ENCODE measurements at places on chromosomes 3 and 15.

- DNase-seq, result no peak
These were observed 201.2 kb downstream of the FEZF2 start for GRCh38 chr3:62172199-62172598.

DNA sequence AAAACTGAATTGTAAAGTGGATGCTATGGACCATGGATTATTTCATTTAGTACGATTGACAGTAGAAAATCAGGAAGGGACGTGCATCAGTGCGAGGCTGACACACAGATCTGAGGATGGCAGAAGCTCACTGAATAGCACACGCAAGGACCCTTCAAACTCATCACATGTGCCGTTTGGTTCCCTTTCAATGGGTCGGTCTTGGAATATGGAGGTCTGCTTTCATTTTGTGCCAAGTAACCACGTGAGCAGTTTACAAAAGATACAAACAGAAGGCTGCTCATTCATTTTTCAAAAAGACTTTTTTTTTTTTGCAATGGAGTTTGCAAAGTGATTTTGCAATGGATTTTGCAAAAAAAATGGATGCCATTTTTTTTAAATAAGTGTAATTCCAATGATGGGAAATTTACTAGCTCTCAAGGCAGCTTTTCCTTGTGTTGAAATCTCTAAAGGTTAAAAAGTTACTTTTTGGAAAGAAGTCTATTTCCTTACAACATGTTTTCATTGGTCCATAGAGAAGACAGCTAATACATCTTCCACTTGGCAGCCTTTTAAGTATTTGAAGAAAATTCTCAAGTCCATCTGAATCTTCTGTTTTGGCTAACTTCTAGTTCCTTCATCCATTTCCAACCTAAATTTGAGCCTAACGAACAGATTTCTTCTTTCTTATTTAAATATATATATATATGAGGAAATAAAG is 392.3 kb upstream of the TPRG1 start:
- no peak for DNase-seq

GRCh38 chr15:65105038-65105437 is 10.0 kb downstream of the UBAP1L start:
- DNase-seq, result no peak

GRCh38 chr3:143924522-143925285 is 46.9 kb upstream of the DIPK2A start:
- no peak for DNase-seq

DNA sequence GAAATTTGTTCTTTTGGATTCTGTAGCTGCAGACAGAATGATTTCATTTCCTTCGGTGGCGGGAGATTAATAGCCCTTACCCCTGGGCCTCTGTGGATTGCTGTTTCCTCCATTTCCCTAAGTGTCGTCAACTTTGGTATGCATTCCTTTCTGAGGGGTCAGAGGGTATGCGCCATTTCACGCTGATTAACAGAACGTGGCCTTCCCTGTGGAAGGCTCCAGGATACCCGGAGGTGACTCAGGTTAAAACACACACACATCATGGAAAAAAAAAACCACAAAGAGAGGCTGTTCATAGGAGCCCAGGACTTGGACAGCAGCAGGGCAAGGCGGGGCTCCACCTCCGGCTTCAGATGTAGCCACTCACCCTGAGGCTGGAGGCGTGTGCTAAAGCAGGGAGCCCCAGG is 51.9 kb downstream of the EPHB1 start:
- DNase-seq, result no peak

DNA sequence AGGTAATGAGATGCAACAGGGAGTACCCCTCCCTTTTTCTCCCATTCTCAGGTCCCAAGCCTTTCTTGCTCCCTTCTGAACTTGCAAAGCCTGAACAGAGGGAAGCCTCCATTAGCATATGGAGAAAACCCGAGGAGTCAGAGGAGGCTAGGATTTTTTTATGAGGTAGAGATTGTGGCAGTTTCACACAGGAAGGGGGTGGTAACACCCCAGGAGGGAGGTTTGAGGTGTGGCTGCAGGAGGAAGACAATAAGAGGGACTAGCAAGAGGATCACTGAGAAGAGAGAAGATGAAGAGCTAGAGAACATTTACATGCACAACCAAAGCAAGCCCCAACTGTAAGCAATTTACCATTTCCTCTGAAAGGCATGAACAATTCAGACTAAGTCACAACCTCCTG is 322.7 kb downstream of the SV2B start:
- DNase-seq, result no peak

DNA sequence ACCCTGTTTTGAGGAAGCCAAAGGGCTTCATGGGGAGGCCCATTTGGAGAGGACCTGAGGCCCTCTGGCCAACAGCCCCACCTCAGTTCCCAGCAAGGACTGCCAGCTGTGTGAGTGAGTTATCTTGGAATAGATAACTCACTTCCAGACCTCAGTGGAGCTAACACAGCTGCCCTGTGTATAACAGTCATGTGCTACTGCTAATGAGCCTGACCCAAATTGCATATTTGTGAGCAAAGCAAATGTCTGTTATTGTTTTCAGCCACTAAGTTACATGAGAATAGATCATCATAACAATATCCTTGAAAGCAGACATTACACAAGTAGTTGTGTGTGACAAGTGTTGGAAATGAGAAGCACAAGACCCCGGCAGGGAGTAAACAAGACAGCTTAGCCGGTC is 355.8 kb downstream of the MCTP2 start:
- no peak for DNase-seq

DNA sequence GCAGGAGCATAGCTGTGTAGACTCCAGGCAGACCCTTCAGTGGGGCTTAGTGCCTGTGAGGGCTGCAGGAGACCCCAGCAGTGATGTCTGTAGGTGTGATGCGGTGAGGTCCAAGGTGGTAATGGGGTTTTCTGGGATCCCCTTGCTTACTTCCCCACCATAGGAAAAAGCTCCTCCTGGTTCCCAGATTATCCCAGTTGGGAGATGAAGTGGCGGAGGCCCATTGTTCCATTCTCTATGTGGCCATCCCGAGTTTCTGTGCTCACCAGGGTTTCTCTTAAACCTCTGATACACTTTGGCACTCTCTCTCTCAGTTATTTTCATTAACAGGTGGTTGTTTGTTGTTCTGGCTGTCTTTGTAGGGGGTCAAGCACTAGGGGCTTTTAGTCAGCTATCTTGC is 146.7 kb upstream of the IGF1R start:
- no peak for DNase-seq

DNA sequence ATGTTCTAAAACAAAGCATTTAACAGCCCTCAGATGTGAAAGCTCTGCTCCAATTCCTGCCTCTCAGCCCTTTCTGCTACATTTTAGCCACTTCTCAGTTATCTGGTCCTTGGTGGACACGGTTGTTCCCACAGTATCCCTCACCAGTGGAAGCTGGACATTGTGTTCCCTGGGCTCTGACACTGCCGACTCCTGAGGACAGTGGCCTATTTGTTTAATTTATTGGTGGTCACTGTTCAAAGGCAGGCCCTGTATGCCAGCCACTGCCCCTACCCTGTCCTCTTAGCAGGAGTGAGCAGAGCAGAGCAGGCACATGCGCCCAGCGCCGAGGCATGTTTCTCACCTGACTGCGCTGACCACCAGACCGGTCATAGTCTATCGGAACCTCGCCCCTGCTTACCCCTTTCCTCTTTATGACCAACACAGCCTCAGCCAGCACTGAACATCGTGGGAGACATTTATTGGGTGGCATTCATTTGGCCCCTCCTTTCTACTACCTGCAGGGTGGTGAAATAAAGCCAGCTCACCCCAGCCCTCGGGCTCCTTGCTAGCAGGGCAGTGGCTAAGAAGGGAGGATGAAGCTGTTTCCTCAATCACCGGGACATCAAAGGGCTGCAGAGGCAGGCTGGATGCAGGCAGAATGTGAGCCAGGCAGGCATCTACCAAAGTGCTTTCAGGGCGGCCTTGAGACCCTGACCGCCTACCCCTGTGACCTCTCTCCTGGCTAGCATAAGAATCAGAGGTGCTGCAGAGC is 54.3 kb upstream of the HACD2 start:
- DNase-seq, result no peak

DNA sequence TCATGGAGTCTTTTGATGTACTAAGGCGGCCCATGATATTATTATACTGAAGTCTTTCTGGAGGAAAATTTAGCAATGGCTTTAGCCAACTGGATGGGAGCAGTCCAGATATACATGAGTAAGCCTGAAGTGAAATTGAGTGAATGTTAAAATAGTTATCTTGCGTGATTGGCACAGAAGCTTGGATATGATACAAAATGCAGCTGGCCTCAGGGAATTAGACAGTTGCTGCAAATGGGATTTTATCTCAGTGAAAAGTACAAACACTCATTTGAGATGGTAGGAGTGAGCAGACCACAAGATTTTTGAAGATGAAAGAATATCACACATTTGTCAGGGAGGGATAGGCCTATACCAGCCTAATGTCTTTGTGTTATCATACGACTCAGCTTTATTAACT is 8.9 kb downstream of the LMOD3 start:
- DNase-seq, result no peak

DNA sequence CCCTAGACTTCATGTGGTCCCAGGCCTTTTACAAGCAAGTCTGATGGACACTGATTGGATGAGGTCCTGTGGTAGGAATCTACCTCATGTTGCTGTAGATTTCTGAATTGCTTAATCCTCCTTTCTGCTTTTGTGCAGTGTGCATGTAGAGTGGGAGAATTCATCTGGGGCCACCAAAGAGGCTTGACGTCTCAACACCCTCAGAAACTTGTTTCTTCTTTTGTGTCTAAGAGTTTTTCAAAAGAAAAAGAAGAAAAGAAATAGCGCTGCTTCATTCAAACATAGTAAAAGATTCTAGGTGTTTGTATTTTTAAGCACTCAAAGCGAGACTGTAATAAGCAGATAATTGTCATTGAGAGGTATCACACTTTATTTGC is 46.2 kb downstream of the NR1D2 start:
- DNase-seq, result no peak
